T47D (cell line): ENCODE measurements at places on chromosomes 1 and 21.

- DNase-seq: no peak
Observed at GRCh38 chr21:45975020-45975666, 6.4 kb upstream of the COL6A1 start.

GRCh38 chr1:159030877-159031447 is 21.3 kb downstream of the IFI16 start:
- no peak for DNase-seq

DNA sequence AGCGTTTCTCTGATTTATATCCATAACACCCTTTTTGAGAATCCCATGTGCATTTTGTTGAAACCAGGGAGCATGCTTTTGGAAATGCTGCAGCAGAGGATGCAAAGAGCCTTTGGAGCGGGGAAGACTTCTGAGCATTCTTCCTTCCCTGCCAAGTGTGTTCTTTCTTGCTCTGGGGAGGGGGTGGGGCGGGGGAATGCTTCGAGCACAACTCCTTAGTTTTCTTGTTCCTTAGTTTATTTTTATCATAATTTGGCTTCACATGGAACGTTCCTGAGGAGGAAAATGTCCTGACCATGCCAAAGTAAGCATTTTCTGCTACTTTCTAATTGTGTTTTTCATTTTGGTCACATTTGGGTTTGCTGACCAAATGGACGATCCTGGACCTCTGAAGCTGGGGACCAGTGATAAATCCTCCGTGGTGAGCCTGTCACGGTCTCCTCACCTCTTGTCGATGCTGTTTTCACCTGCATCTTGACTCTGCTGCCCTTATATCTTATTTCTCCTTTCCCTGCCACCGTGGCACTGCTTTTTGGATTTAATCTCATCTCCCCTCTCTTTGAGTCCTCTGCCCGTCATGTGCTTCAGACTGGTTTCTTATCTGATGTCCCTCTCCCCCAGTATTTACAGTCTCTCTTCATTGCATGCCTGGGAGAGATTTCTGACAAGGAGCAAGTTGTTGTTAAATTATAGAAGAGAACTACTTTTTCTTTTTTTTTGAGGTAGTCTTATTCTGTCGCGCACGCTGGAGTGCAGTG is 2.4 kb downstream of the CTPS1 start:
- DNase-seq: no peak

GRCh38 chr1:115114308-115114707 is 25.0 kb upstream of the TSPAN2 start:
- DNase-seq: no peak

DNA sequence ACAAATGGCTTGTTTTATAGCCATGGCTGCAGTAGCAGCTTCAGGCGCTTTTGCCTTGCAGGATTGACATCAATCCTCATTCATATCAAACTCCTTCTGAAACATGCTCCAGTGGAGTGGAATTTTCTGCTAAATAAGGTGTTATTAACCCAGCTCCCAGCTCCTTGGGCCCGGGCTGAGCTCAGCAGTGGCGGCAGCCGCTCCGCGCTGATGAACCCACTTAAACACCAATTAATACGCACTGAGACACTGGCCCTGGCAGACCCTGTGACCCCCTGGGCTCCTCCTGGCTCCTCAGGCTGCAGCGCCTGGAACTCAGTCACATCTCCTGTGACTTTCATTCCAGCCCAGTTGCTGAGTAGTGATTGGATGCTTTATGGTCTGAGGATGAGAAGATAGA is 137.4 kb upstream of the GRIK3 start:
- DNase-seq: no peak
